Daoy (cell line): ENCODE measurements at places on chromosomes 13 and 19. TPM values are rescaled to one million over a fixed set of nuclear protein-coding genes. Genes with fewer than 3 reads are reported as not detected.
A peak's percentile ranks its signal among the peaks of the same experiment; 100 is the strongest.

- DNase-seq, result peak; percentile 30
Measured at GRCh38 chr19:58400316-58400915, 5.0 kb downstream of the RNF225 start.

GRCh38 chr13:102768909-102769308, 4.7 kb downstream of the TEX30 start:
- no peak for DNase-seq

DNA sequence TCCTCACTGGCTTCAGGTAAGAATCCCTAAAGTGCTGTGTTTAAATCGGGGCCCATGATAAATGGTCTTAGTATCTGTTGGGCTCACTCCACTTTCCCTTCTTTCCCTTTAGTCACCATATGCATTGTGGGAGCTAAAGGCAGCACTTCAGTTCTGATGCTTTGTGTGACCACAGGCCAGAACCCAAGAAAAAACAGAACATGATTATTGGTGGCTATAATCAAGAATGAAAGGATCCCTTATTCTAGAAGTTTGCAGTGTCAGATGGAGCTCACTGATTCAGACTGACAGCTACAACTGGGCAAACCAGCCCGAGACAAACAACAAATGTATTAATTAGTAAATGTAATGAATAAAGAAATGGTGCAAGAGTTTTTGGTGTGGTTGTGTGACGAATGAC, 57.3 kb upstream of the POMP start:
- no peak for DNase-seq

- DNase-seq, result no peak
Measured at GRCh38 chr13:48411147-48411794, 1.6 kb downstream of the LPAR6 start.

DNA sequence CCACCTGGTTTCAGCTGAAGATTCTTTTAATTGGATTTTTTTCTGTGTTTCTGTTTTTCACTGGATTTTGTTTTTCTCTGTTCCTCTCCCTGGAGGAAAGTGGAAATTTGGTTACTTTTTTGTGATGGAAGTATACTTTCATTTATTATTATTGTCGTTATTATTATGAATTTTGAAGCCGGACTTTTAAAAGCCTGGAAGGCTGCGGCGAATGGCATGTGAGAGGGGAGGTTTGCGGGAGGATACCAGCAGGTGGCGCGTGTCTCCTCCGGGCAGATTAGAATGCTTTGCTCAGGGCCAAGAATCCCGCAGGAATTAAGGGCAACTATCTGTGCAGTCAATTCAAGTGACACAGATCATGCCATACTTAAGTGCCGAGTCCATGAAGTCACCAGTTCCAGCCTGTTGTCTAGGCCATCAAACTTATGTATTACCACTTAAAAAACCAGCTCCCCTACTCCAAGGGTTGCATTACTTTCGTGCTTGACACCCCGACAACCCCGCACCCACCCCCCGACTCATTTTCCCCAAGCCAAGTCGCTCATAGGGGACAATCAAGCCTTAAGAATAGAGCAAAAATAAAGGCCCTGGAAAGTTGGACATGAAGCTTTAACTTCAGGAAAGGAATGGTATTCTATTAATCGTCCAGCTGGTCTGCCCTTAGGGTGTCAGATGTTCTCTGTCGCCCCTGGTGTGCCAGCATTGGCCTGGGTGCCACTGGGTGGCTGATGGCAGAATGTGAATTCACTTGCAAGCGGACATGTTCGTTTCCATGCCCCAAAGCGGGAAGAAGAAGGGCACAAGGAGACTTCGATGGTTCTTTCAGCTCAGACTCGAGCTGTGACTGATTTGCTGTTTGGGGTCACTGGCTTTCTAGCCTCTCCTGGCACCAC, 1.3 kb upstream of the LRCH1 start:
- DNase-seq, result peak; percentile 70

DNA sequence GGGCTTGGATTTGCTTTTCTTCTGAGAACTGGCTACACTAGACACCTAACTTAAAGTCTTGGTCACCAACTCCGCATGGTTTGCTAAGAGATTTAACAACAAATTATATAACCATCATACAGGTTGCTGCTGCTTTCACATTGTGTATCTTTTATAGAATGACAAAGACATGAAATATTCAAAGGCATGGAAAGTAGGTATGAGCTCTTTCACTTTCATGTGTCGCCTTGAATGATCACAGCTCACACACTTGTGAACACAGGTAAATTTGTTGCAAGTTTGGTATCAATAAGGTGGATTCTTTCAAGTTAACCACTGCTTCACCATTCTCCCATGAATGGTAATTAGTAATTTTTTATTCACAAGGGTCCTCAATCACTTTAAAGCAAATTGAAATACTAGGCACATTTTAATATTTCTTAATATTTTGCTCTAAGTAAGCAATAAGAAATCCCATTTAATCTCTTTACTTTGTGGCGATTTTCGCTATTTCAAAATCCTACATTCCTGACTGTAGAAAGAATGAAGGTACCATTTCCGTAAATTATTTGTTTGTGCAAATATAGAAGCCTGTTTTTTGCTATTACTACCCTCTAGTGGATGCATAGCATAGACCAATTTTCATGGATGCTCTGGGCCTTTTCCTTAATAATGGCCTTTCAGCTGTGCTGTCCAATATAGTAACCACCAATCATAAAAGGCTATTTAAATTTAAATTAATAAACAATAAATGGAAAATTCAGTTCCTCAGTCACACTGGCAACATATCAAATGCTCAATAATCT, 45.5 kb upstream of the FREM2 start:
- no peak for DNase-seq

- DNase-seq, result no peak
Measured at GRCh38 chr13:57632276-57633140, 964 bp downstream of the PCDH17 start.

Gene KRTDAP
- total RNA-seq, result not detected in 2 replicates

Gene MLLT1
- 8.0 and 15.4 TPM in 2 replicates for total RNA-seq

Gene SLC25A41
- not detected in 2 replicates for total RNA-seq

Gene MAST3
- 1.1 and 1.5 TPM in 2 replicates for total RNA-seq

Gene PVR
- total RNA-seq, result 74.5 and 78.3 TPM in 2 replicates
